Stimulated activated CD4-positive, alpha-beta T cell treated with anti-CD3 and anti-CD28 coated beads, Interleukin-1b, Interleukin-23, amount 100 ng/mL, for 48 hours (primary cell): ENCODE measurements at places on chromosomes 6 and 20.

DNA sequence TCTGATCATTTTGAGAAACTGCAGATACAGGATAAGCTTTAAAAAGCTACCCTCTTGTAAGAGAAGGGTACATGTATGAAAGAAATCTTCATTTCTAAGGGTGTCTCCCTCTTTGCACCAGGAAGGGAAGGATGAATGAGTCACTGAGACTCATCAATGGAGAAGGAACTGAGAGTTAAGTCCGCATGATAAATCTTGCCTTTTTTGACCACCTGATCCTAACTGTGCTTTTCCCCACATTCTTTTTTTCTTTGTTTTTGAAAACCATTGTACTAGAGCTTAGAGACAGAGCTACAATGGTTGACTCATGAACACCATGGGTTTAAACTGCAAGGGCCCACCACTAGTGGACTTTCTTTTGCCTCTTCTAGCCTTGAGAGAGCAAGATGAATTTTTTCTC is 353.0 kb upstream of the RGS17 start:
- no peak for DNase-seq

GRCh38 chr20:34639755-34640222 is 37.1 kb downstream of the PIGU start:
- no peak for DNase-seq

GRCh38 chr6:40894962-40895799 is 143.8 kb downstream of the UNC5CL start:
- no peak for DNase-seq

- DNase-seq: no peak
Measured at GRCh38 chr20:21389368-21389767, 8.0 kb downstream of the NKX2-4 start.

- peak; percentile 34 for DNase-seq
Measured at GRCh38 chr6:166415306-166415705, 32.6 kb upstream of the MPC1 start.

DNA sequence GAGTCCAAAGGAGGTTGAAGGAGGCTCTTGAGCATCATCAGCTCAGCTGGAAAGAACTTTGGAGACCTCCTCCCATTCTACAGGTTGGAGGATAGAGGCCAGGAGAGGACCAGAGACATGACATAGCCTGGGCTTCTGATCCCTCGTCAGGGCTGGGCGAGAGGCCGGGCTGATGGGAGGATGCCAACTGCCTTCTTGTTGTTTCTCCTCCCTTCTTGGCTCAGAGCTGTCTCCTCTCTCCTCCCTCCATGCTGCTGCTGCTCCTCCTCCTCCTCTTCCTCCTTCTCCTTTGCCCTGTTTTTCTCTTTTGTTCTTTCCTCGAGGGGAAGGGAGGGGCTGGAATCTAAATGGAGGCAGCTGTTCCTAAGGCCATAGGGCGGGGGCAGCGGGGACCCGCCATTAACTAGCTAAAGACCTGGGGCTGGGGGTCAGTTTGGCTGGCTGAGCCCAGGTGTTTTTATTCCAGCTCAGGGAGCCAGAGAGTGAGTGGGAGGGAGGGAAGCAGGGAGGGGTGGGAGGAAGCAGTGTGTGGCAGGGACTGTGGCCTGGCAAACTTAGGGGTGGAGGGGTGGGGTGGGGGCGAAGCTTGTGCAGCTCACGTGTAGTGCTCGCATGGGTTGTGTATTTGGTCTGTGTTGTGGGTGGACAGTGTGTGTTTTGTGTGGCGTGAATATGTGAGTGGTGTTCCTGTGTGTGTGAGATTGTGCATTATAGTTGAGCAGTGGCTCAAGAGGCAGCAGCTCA is 84.8 kb downstream of the CD40 start:
- DNase-seq: no peak

DNA sequence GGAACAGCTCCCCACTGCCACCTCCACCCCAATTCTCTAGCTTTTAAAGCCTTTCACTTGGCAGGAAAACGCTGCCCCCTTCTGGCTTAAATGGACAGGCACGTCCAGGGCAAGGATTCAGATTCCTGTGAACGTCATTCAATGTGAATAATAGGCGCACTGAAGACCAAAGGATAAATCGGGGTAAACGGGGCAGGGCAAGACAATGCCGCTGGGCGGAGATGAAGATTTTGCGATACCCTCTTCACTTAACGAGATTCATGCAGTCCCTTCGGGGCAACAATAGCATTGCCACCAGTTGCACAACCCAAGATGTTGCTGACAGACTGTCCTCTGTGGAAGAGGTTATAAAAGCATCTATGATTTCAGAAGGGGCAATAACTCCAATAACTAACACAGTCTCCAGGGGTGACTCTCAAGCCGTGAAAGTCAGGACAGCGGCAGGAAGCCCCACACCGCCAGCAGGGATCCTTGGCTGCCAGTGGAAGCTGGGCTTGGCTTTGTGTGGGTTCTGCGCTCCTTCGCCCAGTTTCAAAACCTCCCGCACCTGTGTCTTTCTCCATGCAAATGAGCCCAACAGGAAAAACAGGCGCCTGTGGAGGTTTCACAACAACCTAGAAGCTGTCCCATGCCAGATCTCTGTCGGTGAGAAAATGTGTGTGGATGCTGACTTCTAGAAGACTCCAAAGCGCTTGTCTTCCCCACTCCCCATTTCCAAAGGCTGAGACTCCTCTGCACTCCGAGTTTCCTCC is 291.8 kb downstream of the BMP7 start:
- DNase-seq: peak; percentile 23

- DNase-seq: peak; percentile 84
Measured at GRCh38 chr20:38842558-38842981, 37.1 kb downstream of the PPP1R16B start.

GRCh38 chr6:36718560-36718959 is 20.9 kb downstream of the RAB44 start:
- no peak for DNase-seq

GRCh38 chr6:13613029-13613594 is 2.0 kb upstream of the NOL7 start:
- no peak for DNase-seq

GRCh38 chr6:21003780-21004541 is 469.7 kb downstream of the CDKAL1 start:
- DNase-seq: no peak

DNA sequence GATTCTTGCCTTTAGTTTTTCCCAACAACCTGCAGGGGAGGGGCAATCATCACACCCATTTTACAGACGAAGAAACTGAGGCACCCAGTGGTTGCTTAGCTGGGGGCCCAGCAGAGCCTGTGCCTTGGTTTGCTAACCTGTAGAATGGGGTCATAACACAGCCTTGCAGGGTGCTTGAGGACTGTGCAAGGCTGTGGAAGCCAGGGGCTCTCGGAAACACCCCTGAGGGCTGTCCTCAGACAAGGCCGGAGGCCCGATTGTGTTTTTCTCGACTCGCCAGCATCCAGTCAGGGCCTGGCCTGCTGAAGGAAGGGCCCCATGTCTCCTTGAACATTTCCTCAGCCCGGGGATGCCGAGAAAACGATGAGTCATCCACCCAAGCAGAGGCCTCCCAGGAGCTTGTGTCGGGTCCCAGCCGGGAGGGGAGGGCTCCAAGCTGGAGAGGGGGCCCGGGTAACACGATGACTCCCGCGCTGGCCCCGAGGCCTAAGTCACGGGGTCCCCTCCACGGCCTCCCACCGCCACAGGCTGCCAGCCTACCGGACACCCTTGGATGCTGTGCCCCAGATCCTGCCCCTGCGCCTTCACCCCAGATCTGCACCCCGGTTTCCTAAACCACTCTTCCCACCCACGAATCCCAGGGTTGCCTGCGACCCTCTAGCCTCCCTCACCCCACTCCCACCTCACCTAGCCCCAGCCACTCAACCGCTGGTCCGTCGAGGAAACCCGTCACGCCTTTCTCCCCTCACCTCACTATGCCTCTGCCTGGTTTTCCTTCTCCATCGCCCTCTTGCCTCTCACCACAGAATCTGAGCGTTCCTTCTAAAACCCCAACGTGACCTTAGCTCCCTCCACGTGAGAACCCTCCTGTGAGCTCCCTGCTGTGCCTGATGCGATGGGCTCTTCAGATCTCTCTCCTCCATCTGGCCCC is 10.6 kb downstream of the NOL4L start:
- peak; percentile 63 for DNase-seq

GRCh38 chr6:131552572-131552971 is 20.5 kb upstream of the ARG1 start:
- DNase-seq: no peak

- DNase-seq: no peak
Measured at GRCh38 chr6:35199866-35200265, 13.9 kb upstream of the SCUBE3 start.

GRCh38 chr6:68328156-68328555 is 306.9 kb upstream of the ADGRB3 start:
- DNase-seq: no peak

- DNase-seq: peak; percentile 36
Measured at GRCh38 chr20:19828232-19828631, 70.2 kb downstream of the RIN2 start.

- DNase-seq: no peak
Measured at GRCh38 chr6:64926051-64926450, 781.0 kb downstream of the EYS start.

DNA sequence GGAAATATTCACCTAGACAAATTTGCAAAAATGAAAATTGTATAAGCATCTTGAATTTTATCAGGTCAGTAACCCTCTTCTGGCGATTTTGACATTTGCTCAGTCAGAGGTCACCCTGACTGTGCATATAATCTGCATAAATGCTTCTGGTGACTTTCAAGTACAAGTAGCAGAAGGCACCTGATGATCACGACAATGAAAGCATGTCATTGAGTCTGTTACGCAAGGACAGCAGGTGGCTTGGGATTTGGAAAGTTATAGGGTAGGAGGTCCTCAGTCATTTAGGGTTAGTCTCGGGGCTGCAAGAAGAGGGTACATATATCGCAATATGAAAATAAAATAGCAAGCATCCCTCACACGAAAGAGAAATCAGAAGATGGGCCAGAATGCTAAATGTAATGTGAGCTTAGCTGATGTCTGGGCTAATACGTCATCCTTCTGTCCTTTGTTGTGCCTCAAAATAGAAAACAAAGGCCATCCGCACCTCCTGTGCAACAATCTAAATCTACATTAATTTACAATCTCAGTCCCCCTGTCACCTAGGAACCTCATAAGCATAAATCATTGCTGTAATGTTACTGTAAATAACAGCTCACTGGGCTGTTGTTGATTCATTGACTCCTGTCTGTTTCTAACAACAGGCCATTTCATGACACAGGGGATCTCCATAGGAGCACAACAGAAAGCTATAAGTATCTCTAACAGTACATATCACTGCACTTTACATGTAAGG is 155.2 kb upstream of the RSPO3 start:
- no peak for DNase-seq

DNA sequence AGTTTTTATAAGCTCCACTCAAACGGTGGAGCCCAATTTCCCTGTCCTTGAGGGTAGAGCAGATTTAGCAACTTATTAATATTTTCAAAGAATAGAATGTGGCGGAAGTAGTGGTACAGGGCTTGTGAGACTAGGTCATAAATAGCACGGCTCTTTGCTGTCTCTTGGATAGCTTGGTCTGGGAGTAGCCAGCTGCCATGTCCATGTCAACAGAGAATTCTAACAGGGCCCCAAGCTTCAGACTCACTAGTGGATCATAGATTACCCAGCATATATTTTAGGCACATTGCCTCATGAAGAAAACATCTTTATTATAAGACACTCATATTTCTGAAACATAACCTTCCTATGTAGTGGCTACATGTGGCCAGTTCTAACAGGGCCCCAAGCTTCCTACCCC is 755.7 kb downstream of the HDGFL1 start:
- DNase-seq: no peak

GRCh38 chr20:62754122-62754990 is 41.9 kb upstream of the MRGBP start:
- no peak for DNase-seq

DNA sequence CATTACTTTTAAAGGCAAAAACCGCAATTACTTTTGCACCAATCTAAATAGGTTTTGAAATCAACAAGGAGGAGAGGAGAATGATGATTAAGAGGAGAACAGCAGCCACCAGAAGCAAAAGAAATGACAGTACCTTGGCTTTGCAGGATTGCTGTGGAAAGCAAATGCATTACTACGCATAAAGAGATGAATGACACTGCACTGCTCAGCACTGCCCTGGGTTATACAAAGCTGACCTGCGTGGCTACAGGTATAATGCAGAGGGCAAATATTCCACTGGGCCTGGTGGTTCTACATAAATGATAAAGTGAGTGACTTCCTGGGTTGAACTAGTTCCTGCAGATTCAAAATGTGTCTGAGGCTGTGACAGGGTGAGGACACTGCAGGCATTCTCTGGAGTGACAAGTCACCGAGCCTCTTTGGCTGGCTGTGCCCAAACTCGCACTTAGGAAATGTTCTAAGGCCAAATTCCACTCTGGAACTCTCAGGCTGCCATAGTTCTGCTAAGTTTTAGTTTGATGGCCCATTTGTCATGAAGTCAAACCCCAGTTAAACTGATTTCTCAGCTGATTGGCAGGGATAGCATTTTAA is 78.6 kb downstream of the INSM1 start:
- DNase-seq: no peak

GRCh38 chr6:68635412-68635705 is 277 bp downstream of the ADGRB3 start:
- DNase-seq: no peak

DNA sequence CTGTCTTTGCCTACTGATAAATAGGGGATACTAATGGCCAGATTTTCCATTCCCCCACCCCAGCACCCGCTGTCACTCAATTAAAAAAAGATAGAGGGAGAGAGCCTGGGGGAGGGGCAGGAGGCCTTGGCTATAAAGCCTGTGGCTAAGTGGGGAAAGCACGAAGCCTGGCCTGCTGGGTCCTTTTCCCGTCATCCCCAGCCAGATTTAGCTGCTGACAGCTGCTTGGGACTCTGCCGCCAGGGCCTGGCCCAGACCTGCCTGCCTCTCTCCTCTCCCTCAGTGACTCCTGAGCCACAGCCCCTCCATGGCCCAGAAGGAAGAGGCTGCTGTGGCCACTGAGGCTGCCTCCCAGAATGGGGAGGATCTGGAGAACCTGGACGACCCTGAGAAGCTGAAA is at the start of gene APOBEC2:
Gene APOBEC2 (plus strand): TSS at position 162 of the 400 bp plus-strand sequence. CDS start 146 bp downstream, at position 308.
- DNase-seq: no peak

DNA sequence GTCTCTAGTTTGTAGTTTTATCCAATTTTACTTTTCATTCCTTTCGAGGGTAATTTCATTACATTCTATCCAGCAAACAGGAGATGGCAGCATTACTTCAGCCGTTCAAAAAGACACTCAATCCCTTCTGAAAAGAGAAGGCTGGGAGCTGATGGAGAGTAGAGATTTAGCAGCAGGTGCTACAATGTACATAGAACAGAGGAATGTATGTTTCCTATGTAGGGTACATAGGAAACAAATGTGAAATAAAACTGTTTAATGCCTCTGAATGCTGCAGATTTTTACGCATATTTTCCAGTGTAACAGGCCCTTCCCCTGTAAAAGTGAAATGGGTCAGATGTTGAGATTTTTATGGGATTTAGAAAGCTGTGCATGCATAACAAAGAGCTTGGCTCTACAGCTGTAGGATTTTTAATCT is 16.0 kb downstream of the RPS12 start:
- no peak for DNase-seq

- DNase-seq: no peak
Measured at GRCh38 chr20:44072384-44072783, 114.6 kb downstream of the JPH2 start.

DNA sequence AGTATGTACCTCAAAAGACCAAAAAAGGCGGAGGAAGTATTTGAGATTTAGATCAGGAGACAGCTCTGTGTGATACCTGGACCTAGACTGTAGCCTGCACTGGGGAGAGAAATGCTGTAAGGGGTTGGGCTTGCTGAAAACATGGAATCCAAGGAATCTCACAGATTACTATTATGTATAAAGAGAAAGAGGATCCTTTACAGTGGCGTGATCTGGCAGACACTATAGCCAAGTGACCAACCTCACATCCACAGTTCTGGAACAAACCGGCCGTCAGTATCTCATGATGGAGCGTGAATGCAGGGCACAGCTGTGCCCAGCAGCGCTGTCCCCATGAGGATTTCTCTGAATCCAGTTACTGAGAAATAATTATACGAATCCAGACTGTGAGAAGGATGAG is 12.3 kb downstream of the DDX27 start:
- DNase-seq: no peak
